ENCODE measurements at places on chromosomes 11 and 22.

DNA sequence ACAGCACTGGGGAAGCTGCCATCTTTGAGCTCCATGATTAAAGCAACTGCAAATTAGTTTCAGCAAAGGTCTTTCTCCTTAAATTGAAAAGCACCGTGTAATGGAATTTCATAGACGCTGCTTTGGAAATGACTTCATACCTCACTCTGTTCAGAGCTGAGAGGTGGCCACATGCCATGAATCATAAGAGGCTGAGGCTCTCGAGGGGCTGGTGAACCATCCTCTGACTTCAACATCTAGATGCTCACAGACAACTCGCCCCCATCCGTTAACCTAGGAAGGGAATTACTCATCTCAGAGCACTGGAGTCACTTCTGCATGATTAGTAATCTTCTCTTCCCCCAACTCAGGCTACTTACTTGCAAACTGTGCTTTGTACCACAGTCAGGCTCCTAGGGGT, 122.3 kb downstream of the RCN1 start:
- DNase-seq = peak; percentile 9

GRCh38 chr11:74783241-74783871, 34.7 kb downstream of the RNF169 start:
- DNase-seq = no peak

DNA sequence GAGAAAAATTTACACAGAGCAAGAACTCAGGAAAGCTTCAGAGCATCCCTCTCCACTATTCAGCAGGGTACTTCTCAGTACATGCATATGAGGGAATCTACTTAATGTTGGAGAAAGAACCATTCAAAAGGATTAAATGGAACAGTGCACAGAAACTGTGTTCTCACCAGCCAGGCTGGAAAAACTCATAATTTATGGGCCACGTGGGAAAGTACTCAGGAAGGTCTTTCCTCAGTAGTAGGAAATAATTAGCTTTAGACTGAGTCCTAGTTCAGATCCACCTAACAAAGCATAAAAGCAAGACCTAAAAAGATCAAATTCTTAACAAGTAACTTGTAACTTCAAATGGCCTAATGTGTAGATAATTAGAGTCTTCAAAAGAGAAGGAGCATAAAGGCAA, 134.0 kb downstream of the FAM76B start:
- DNase-seq = no peak

- no peak for DNase-seq
These were observed 1.5 kb downstream of the TANGO2 start for GRCh38 chr22:20022231-20022977.

DNA sequence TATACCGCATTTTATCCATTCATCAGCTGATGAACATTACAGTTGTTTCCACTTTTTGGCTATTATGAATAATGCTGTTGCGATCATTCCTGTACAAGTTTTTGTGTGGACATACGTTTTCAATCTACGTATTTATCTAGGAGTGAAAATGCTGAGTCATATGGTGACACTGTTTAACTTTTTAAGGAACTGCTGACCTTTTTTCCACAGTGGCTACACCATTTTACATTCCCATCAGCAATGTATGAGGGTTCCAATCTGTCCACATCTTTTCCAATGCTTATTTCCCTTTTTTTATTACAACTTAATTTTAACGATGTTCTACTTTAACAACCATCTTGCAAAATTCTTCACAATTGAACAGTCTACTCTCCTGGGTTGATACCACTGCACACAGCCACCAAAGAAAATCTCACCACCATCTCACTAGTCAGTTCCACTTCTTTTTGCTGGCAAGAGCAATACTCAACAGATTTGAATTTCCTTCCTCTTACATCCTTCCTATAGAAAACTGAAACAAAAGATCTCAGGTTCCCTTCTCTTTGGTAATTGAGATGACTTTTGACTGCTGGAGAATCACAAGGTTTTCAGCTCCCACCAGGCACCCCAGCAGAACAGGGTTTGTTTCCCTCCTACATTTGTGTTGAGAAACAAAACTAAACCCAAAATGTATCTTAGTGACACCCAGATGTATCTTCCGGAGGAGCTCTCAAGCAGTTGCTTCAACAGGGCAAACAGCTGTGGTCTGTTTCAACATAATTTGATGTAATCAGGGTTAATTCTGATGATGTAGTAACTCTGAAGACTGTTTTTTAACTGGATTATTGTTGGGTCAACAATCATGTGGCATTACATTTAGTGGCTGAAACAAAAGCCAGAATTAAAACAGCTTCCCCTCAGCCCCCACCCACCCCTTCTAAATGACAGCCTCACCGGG, 7.0 kb upstream of the GAB2 start:
- no peak for DNase-seq

GRCh38 chr11:86124251-86125233, 55.7 kb upstream of the PICALM start:
- no peak for DNase-seq

GRCh38 chr11:67647471-67647870, 3.1 kb downstream of the ACY3 start:
- DNase-seq = no peak

GRCh38 chr11:18066626-18067025, 20.6 kb upstream of the TPH1 start:
- DNase-seq = no peak

DNA sequence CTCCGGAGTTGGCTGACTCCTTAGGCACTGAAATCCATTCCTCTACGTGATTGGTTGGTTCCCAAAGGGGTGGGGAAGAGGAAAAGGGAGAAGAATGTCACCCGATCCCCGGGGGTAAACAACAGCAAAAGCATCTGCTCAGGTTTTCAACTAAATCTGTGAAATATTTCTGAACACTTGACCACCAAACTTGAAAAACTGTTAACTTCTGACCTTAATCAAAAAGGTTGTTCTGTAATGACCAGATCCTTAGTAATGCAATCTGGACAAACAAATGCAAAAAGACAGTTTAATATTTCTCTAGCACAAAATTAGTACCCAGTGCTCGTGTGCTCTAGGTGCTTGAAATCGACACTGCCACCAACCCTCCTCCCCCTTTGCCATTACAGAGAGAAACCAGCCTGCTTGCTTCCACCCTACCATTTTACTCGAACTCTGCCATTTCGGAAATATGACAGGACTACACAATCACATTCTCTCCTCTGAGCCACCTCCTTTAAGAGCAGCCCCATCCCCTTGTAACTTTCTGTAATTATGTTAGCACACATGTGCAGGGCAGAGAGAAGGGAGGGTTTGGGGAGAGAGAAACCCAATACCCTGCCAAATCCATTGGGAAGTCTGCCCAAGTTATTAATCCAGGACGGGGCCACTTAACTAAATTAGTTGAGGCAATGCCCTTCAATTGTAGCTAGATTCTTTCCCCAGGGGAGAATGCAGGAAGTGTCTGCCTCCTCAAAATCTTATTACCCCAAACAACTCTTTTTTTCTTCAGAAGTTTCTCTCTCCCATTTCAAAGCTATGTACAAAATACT, 113.8 kb downstream of the RBFOX2 start:
- DNase-seq = no peak

- DNase-seq = no peak
These were observed 56.1 kb downstream of the PRMT3 start for GRCh38 chr11:20443596-20443995.

DNA sequence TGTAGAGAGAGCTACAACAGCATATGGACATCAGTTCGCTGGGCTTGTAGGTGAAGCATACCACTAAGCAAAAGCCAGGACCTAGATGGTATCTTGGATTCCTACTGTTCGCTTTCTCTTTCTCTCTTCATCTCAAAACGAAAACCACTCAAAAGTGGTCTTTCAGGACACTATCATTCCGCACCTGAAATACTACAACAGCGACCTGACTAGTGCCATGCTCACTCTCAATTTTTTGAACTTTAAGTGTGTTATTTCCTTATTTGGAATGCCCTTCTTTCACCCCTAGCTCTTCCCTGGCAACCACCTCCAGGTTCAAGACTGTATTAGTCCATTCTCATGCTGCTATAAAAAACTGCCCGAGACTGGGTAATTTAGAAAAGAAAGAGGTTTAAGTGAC, 59.2 kb downstream of the CCDC83 start:
- DNase-seq = no peak

GRCh38 chr11:118924591-118925585, 838 bp downstream of the BCL9L start:
- no peak for DNase-seq

DNA sequence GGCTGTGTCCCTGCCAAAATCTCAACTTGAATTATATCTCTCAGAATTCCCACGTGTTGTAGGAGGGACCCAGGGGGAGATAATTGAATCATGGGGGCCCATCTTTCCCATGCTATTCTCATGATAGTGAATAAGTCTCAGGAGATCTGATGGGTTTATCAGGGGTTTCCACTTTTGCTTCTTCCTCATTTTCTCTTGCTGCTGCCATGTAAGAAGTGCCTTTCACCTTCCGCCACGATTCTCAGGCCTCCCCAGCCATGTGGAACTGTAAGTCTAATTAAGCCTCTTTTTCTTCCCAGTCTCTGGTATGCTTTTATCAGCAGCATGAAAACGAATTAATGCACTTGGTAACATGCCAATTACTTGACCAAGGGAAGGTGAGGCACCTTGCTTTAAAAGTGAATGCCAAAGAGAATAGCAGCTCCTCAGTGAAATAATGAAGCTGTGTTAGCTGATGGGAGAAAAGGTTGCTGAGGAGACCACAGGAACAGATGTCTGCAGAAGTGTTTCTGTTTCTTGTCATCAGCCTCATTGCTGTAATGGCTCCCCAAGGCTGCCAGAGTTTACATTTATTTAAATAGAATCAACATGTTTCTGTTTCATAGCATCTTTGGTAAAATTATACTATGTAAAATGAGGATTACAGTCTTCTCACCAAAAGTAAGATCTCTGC, 89.0 kb upstream of the CD44 start:
- no peak for DNase-seq

DNA sequence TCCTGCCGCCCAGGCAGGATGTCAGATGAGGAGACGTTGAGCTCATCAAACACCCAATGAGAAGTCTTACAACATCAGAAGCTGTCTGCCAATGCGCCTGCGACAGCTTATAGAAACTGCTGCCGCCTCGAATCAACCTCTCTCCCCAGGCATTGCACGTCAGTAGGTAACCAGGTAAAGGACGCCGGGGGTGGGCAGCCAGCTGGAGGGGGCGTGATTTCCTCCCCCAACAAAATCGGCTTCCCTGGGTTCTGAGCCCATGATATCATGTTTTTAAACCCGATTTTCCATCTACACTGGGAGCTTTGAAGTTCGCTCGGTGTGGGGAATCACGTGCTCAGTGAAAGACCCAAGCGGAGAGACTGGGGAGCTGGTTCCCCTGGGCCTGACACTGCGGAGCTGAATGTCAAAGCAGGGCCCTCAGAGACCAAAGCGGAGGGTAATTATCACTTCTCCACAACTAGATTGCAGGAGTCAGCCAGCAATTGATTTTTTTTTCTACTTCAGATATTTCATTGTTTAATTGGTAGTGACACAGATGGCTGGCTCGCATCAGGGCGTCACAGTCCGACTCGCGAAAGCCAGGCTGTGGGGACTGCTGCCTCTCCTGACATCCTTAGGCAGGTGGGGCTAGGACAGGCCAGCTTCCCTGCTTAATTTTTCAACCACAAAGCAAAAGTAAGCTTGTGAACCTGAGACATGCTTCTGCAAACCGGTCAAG, 15.4 kb downstream of the FAM83F start:
- no peak for DNase-seq

GRCh38 chr11:114031246-114031966, 28.1 kb upstream of the ZBTB16 start:
- no peak for DNase-seq

- no peak for DNase-seq
These were observed 117.3 kb downstream of the PARVA start for GRCh38 chr11:12494699-12495098.

GRCh38 chr11:134802116-134802515, 390.1 kb upstream of the B3GAT1 start:
- no peak for DNase-seq

GRCh38 chr22:27252282-27253049, 549.1 kb downstream of the MN1 start:
- no peak for DNase-seq

GRCh38 chr11:63592975-63593395, 21.2 kb downstream of the PLAAT3 start:
- DNase-seq = no peak

- no peak for DNase-seq
These were observed 71.0 kb downstream of the ARHGAP8 start for GRCh38 chr22:44823396-44823795.

DNA sequence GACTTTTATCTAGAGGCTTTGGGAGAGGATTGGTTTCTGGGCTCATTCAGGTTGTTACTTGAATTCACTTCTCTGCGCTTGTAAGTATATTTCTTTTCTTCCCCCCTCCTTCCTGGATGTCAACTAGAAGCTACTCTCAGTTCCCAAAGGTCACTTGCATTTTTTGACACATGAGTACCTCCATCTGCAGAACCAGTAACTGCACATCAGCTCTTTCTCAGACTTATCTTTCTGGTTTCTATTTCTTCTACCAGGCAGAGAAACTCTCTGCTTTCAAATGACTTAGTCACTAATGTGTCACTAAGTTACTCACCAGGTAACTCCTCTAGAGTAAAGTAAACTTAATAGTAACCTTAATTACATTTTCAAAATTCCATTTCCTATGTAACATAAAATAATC, 773.0 kb upstream of the LUZP2 start:
- no peak for DNase-seq

DNA sequence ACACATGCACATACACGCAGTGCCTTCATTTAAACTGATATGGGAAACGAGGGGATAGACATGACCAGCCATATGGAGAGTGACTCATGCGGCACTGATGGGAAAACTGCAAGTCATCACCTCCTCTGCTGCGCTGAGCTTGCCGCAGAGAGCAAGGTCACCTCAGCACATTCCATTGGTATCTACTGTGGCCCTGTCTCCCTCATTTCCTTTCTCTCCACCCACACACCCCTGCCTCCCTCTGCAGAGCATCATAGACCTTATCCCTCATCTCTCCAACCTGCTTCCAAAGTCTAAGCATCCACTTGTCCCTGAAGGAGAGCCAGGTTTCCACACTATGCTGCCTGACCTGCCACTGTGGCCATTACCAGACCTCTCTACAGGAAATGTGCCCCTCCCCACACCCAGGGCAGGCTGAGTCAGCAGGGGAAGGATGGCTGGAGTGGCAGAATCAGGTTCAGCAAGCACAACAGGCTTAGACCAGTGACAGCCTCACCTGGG, 116.9 kb upstream of the SNX19 start:
- no peak for DNase-seq

DNA sequence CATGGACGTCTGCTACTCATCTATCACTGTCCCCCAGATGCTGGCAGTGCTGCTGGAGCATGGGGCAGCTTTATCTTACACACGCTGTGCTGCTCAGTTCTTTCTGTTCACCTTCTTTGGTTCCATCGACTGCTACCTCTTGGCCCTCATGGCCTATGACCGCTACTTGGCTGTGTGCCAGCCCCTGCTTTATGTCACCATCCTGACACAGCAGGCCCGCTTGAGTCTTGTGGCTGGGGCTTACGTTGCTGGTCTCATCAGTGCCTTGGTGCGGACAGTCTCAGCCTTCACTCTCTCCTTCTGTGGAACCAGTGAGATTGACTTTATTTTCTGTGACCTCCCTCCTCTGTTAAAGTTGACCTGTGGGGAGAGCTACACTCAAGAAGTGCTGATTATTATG, 9.2 kb upstream of the OR9Q2 start:
- DNase-seq = no peak

- DNase-seq = no peak
These were observed 48.8 kb downstream of the PIWIL3 start for GRCh38 chr22:24725736-24726135.

- DNase-seq = no peak
These were observed 11.3 kb downstream of the OSBP2 start for GRCh38 chr22:30705710-30706651.

Measured in stimulated activated CD4-positive, alpha-beta T cell treated with anti-CD3 and anti-CD28 coated beads, TNF-alpha, amount 100 ng/mL, for 24 hours (primary cell).